ENCODE measurements at places on chromosomes 5 and 9.

GRCh38 chr5:54844905-54845566 is 140.4 kb downstream of the ESM1 start:
- no peak for DNase-seq

DNA sequence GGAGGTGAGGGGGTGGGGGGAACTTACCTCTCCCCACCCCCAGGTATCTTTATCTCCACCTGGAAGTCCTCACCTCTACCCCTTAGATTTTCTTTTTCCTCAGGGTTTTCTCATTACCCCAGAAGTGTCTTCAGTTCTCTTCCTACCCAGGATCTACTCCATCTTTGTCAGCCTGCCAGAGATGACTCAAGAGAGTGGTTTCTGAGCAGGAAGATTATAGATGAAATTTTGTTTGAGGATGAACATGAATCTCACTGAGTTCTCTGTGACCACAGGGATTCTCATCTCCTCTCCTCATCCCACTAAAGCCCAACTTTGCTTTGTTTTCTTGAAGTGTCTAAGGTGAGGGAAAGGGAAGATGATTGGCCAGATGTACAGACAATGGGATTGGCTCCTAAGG is 5.2 kb upstream of the HINT2 start:
- DNase-seq = no peak

- no peak for DNase-seq
Observed at GRCh38 chr5:173411791-173412555, 83.8 kb upstream of the STC2 start.

DNA sequence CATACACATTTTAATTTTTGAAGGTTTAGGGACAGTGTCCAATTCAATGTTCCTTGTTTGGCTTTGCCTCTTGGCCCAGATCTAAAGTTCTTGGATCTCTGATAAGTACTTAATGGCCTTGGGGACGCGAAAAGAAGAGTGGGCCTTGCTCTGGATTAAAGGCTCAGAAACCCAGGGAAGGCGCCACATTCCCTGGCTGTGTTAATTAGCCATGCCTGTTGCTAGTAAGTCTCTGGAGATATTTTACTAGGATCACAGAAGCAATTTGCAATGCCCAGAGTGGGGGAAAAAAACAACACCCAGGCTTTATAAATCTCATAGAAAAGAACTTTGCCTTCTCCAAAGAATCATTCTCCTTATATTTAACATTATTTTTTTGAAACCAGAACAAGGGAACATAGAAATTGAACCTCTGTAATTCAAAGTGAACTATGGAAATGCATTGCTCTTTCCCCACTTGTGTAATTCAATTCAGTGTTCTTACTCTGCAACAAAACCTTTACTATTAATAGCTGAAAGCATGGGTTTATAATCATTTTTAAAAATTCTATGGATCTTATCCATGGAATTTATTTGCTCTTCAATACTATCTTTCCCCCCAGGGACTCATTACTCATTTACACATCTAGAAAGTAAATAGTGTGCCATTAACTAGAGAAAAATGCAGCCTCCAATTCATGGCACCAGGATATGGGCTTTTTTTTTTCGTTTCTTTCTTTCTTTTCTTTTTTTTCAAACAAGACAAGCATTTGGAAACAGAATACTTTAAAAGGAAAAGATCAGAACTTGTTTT is 172.2 kb upstream of the ANKRD55 start:
- no peak for DNase-seq

DNA sequence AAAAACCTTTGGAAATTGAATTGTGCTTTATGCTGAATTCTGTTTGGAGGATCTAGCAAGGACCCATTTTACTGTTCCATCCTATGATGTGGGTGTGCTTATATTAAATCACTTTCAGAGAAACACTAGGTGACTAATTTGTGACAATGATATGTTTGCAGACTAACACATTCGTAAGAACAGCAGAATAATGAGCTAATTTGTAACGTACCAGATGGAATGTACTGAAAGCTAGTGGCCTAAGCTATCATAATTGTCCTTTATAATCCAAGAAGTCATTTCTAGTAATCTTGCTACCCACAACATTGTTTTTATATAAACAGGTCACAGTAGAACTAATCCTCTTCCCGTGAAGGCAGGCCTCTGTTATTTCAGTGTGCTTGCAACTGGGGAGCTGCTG is 292.5 kb downstream of the PDE4D start:
- DNase-seq = no peak

All from effector memory CD4-positive, alpha-beta T cell (primary cell).